CD4-positive, alpha-beta T cell treated with Interleukin-15 for 4 hours (primary cell): ENCODE measurements at places on chromosomes 4 and X.

DNA sequence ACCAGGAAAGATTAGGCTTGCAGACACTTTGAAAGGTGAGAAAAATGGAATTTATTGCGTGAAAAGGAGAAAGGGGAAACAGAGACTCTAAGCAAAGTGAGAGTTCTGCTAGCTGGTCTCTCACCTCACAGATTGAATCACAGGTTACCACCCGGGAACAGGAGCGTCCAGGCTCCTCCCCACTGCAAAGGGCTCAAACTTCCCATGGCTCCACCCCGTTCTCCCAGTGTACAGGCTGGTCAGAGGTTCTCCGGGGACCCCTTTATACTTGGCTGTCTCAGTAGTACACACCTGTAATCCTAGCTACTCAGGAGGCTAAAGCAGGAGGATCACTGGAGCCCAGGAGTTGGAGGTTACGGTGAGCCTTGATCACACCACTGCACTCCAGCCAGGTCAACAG is 44.0 kb upstream of the ABCG2 start:
- DNase-seq, result no peak

DNA sequence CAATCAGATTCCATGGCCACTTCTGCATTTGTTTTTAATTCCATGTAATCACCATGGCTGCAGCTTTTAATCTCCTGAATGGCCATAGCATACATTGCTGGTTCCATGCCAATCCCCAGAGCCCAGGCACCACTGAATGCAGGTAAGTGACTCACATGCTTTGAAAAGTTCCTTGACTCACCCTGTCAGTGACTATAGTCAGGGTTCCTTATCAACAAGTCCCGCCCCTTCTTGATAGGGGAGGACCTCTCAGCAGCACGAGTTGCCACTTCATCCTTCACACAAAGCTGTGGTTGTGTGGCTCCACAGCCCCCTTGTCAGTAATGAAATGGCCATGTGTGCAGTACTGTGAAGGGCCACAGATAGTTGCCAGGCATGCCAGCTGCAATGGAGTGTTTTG is 516.6 kb downstream of the PPARGC1A start:
- no peak for DNase-seq

DNA sequence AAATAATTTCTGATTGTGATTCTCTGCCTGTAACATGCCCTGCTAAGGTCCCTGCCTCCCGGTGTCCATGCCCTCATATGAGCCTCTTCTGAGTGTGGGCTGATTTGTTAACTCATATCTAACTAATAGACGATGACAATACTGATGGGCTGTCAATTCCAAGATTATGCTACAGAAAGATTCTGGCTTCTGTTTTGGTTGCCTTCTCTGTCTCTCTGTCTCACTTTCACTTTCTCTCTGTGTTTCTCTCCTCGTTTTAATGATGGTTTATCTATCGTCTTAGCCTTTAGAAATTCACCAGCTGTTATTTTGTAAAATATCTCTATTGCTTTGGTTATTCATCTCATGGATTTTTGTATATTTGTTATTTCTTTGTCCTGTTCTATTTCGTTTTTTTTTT is 312.5 kb upstream of the ANXA10 start:
- DNase-seq, result no peak

DNA sequence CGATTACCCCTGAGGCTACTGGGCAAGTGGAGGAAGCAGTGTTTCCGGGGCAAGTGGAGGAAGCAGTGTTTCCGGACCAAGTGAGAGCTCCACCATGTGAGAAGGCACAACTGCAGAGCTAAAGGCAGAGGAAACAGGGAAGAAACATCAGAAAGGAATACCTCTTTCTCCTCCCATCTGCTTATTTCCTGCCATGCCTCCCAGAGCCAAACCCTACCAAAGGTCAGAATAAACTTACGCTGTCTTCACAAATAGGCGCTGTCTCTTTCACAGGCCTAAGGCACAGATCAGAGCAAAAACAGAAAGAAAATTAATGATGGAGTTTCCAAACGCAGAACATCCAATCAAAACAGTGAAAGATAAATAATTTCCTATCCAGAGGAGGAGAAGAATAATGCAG is 153.0 kb downstream of the ATOH1 start:
- DNase-seq, result no peak

DNA sequence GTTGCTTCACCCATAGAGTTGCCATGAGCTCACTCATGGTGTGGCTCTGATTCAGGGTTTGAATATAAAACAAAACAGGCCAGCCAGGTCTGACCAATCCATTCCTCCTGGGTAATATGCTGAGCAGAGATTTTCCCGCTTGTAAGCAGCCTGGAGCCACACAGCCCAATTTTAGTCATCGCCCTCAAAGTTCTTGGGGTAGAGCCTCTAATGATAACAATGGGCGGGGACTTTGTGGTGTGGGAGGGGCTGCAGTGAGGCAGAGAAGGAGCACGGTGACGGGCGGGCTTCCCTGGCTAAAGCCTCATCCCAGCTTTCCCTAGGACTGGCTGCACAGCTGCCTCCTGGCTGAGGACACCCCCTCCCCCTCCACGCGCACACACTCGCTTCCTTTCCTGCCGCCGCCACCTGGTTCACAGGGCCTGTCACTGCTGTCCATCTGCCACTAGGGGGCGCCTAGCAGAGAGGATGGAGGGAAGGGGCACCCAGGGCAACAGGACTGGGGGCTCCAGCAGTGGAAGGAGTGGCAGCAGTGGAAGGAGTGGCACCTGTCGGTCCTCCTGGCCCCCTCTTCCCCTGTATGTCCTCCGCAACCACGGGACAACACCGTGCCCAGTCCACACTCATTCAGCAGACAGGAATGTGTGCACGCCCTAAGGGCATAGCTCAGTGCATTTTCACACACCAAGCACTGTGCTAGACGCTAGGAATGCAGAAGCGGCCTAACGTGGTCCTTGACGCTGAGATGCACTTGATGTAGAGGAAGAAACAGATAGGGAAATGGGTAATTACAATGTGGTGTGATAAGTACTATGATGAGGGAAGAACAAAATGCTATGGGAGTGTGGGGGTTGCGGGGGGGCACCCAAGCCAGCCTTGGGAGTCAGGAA is 26.8 kb downstream of the PRPS1 start:
- peak; percentile 62 for DNase-seq

- no peak for DNase-seq
Observed at GRCh38 chr4:4860600-4861389, 1.3 kb downstream of the MSX1 start.

DNA sequence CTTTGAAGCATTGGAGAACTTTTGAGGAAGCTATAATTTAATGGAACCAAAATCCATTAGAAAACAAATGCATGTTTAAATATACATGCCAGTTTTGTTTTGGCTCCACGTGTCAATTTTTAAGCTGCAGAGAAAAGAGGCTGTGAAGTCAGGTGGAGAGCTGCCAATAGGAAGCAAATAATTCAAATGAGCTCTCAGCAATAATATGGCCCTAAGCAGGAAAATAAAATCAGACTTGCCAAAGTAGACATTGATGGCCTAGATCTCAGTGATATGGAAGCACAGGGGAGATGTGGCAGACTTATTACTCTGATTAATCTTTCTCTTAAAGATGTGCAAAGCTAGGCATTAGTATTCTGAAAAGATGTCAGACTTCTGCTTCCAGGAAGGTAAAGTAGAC is 769.8 kb upstream of the NDST4 start:
- DNase-seq, result no peak

DNA sequence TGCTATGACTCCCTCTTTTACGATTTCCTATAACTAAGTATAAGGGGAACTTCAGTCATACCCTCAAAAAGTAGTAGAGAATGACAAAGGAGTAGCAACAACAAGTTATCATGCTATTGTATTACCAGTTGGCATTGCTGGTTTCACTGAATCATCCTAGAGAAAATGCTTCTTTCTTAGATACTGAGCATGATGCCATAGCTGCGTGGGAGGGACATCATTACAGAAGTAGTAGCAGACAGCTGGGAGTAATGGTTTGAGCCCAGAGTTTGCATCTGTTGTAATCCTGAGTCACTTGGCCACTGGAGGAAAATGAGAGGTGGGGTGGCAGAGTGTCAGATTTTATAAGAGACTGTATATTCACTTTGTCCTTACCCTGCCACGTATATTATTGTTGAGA is 38.6 kb downstream of the MTMR1 start:
- DNase-seq, result no peak

- no peak for DNase-seq
Observed at GRCh38 chrX:147646949-147647723, 264.6 kb upstream of the FMR1 start.

- DNase-seq, result no peak
Observed at GRCh38 chrX:149639568-149639967, 8.0 kb upstream of the TMEM185A start.

GRCh38 chr4:187469627-187470026 is 525.9 kb upstream of the ZFP42 start:
- no peak for DNase-seq

DNA sequence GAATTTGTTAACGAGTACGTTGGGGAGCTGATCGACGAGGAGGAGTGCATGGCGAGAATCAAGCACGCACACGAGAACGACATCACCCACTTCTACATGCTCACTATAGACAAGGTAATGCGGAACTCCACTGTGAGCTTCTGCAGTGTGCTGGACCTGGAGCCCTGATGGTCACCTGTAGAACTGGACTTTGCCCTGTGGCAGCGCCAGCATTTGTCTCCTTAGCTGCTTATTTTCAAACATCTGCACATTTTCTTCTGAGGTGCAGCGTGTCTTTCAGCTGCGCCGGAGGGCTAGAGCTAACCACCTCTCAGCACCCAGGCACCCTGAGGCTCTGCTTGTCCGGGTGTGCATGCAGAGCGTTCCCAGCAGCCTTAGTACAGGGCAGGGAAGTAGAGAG is 47.7 kb downstream of the NELFA start:
- DNase-seq, result no peak

DNA sequence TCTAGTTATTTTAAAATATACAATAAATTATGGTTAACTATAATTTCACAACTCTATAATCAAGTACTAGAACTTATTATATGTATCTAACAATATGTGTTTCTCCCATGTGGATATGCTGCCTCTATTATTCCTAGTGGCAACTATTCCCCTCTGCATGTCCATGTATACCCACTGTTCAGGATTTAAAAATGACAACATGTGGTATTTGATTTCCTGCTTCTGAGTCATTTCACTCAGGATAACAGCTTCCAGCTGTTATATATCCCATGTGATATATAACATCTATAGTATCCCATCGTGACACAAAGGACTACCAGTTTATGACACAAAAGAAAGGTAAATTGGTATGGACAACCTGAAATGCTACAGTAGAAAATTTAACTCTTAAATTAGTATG is 167.4 kb upstream of the TACR3 start:
- DNase-seq, result no peak

DNA sequence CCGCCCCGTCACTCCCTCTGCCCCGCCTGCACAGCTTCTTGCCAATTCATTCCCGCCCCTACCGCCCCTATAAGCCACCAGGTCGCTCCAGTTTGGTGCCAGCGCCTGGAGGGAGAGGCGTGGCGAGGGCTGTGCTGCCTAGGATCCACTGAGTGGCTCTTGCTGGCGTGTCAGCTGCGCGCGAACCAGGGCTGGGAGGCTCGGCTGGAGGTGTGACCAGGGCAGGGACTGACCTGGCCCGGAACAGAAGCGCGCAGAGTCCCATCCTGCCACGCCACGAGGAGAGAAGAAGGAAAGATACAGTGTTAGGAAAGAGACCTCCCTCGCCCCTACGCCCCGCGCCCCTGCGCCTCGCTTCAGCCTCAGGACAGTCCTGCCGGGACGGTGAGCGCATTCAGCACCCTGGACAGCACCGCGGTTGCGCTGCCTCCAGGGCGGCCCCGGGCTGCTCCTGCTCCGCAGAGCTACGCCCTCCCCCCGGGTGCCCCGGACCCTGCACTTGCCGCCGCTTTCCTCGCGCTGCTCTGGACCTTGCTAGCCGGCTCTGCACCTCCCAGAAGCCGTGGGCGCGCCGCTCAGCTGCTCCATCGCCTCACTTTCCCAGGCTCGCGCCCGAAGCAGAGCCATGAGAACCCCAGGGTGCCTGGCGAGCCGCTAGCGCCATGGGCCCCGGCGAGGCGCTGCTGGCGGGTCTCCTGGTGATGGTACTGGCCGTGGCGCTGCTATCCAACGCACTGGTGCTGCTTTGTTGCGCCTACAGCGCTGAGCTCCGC is at the start of gene GPR78:
TSS of gene GPR78 (plus strand) at position 72 of the 773 bp plus-strand sequence. CDS start at position 663, 591 bp downstream.
- DNase-seq, result no peak

DNA sequence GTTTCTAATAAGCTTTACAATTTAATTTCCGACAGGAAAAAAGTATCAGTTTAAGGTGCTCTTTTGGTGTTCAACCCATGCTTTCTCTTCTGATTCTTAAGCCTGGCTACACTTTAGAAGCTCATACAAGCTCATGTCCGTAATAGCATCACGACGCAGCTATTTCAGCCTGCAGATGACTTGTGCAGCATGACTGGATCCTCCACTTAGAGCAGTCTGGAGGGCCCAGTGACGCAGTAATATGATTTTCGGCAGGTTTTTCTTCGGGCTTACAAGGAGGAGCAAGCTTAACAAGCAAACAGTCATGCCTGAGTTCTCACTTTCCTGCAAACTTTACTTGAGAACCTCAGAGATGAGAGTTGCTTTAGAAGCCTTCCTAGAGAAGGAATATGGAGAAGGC is 85.3 kb upstream of the MAML3 start:
- no peak for DNase-seq

DNA sequence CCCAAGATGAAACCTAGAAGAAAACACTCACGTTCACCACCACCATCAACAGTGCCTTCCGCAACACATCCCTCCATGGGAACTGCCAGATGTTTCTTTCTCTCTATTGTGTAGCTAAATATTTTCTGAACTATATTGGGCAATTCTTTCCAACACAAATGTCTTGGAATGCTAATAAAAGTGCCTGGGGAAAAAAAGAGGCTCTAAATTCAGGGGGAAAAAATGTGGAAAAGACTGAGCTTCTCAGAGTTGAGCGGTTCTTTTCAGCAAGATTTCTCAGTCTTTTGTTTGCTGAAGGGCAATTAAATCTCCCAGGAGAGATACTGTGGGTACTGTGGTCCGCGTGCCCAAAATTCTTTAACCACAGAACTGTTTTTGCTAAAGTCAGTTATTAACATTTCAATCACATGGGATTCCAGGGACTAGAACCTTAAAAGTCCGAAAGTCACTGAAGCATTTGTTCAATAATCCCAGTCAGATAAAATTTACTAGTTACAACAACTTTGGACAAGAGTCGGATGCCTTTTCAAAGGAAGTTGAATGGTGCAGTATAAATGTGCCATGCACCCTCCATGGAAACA is 51.9 kb upstream of the DHRSX start:
- no peak for DNase-seq

DNA sequence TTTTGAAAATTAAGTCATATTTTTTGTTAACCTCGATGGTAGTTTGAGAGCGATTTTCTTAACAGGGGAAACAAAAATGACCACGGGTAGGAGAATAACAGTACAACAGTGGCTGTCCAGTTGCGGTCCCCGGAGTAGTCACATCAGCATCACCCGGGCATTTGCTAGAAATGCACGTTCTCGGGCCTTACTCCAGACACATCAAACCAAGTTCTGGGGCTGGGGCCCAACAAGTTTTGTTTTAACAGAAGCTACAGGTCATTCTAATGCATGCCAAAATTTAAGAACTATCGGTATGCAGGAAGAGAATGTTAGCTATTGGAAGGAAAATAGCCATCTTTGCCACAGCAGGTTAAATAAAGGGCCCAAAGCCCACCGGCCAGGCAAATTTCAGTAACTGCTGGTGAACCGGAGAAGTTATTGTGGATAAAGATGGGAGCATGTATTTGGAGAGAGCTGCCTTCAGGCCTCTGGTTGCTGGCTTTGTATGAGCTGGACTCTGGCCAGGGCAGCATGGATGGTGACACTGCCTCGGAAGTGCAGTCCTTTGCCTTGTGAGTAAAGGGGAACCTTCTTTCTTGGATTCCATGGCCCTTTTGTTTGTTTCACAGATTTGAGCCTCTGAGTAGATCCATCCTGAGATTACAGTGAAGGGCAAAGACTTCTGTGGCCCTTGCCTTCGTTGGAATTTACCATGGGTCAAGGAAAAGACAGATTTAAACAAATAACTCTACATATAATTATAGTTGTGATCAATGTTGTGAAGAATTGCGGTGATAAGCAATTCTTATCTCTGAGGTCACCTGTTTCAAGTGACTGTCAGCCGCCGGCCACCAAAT is 62.1 kb downstream of the TBC1D14 start:
- no peak for DNase-seq
